SJSA1 (cell line): ENCODE measurements at places on chromosomes 6 and 20.

GRCh38 chr6:168447282-168447681, 6.3 kb downstream of the SMOC2 start:
- no peak for DNase-seq

DNA sequence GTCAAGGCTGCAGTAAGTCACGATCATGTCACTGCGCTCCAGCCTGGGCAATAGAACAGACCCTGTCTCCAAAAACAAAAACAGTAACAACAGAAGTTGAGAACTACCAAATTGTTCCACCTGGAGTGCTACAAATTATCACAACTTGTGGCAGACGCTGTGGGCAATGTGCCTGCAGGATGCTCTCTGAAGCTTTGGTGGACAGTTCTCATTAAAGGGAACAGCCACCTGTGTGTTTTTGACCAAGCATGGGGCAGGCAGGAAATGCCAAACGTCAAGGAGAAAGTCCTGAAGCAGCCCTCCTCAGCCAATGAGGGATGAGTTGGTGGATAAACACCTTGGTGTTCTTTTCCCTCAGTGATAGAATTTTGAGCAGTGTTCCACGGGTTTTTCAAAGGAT, 15.8 kb downstream of the COX4I2 start:
- no peak for DNase-seq

DNA sequence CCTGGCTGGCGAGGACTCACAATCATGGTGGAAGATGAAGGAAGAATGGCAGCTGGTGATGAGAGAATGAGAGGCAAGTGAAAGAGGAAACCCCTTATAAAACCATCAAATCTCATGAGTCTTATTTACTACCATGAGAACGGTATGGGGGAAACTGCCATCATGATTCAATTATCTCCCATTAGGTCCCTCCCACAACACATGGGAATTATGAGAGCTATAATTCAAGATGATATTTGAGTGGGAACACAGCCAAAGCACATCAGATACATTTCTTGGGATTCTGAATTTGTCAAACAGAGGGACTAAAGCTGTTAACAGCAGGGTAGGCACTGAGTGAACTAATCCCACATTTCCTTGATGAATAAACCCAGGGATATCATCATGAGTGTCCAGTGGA, 116.2 kb upstream of the PLCB4 start:
- no peak for DNase-seq

DNA sequence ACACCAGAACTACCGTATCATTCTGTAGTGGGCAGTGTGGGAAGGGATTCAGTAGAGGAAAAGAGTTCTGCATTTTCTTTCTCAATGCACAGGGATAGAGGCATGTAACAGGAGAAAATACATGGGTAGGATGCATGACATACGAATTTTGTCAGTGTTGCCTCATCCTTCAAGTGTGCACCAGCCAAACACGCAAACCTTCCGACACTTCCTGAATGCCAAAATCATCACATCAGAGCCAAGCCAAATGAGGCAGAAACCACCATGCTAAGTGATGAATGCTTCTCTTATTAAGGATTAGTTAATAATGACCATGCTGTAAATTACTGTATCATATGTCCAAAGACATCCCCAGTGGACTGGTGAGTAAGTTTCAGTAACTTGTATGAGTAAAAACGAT, 27.3 kb downstream of the RAMACL start:
- DNase-seq = no peak

GRCh38 chr20:14622796-14623195, 285.4 kb upstream of the FLRT3 start:
- DNase-seq = no peak

DNA sequence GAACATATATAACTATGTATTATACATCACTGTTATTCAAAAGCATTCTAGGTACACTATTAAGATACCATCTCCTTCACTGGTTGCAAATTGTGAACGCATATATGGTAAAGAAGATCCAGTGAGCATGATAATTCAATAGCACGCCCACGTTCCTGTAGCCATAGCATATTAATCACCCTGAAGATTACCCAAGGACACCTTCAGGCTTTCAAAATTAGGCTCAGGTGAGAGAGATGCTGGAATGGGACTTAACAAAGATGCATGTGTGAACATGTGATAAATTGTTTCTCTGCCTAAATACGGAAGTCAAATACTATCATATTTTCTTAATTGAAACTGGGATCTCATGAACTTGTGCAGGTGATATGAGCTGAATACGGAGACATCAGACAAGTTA, 303.5 kb downstream of the PTPRK start:
- DNase-seq = no peak

DNA sequence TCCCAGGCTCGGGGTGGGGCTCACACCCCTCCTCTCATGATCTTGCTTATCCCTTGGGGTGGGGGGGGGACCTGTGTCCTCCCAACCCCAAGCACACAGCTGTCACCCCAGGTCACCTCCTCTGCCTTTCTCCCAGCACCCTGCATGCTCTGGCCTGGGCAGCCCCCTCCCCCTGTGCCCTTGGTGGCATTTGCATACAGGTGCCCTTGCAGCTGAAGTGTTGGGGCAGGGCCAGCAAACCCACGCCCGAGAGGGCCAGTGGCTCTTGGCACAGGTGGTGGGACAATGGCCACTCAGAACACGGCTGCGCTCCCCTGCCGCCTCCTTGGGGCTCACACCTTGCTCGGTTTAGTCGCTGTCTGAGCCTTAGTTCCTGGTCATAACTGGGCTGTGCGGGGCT, 11.3 kb upstream of the MYT1 start:
- DNase-seq = no peak

DNA sequence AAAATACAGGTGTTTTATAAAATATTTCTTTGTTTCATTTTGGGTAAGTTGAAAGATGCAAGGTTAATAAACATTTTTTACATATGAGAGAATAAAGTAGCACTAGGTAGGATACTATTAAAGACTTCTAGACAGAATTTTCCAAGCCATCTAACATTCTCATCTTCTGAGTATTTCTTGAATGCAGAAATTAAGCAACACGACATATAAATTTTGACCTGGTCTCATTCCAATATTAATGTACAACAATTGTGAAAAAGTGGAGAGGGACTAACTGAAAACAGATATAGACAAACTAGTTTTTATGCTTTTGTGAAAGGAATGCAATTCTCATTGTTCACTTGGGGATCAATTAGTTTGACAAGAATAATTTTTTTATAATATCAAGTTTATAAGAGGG, 11.5 kb upstream of the FOXO3 start:
- DNase-seq = no peak

DNA sequence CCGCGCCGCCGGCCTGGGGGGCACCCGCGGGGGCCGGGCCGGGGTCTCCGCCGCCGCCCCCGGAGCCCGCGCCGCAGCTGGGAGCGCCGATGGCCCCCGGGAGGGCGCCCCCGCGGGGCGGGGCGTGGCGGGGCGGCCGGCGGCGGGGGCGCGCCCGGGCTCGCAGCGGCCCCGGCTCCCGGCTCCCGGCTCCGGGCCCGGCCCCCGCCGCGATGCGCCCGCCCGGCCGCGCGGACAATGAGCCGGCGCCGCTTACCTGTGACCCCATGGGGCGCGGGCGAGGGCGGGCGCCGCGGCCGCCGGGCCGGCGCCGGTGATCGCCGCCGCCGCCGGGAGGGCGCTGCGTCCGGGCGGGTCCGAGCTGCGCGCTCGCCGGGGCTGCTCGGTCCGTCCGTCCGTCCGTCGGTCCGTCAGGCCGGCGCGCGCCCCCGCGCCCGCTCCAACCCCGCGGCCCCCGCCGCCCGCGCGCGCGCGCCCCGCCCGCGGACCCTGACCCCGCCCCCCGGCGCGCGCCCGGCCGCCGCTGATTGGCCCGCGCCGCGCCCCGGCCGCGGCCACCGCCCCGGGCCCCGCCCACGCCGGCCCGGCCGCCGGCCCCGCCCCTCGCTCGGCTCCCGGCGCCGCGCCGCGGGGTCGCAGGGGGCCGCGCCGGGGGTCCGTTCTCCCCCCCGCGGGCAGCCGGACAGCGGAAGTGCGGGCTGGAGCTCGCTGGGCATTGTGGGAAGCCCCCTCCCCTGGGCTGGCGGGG, at the start of gene ZBTB46:
TSS of gene ZBTB46 (minus strand) at position 424 of the 748 bp plus-strand sequence. CDS start 40,507 bp downstream, outside the sequence.
- DNase-seq = no peak

DNA sequence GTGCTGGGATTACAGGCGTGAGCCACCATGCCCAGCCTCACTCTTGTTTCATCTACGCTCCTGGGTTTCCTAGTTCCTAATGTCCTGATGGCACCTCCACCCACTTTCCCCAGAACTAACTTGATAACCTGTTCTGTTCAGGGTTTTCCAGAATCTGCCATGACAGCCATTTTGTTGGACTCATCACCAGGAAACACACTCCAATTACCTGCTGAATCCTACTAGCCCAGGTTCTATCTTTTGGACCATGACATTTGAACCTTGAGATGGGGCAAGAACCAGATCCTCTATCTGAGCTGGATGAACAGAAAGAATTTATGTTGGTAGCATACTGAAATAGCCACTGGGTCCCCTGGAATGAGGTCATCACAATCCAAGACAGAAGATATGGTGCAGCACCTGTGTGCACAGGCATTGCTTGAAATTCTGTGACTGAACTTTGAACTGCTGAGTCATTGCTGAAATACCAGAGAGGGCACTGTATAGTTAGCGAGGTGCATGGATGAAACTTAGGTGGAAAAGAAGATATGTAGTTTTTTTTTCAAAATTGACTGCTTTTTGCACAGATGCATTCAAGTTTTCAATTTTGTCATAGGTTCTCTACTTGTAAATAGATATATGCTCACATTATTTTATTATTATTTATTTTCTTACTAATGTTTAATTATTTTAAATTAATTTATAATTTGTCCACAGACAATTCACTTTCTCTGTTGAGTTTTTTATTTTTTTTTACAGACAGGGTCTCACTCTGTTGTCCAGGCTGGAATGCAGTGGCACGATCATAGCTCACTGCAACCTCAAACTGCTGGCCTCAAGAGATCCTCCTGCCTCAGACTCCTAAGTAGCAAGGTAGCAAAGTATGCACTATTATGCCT, 42.8 kb upstream of the TASP1 start:
- DNase-seq = no peak

- no peak for DNase-seq
These were observed 12.7 kb downstream of the FAM217A start for GRCh38 chr6:4066029-4066755.

DNA sequence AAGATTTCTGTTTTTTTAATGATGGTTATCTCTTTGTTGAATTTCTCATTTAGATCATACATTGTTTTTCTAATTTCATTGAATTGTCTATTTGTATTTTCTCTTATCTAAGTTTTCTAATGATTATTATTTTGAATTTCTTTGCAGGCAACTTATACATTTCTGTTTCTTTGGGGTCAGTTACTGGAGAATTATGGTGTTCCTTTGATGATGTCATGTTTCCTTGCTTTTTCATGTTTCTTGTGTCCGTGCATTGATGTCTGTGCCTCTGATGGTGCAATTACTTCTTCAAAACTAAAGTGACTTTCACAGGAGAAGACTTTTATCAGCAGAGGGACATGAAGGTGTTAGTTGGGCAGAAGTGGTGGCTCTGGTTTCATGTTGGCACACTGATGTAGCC, 270.7 kb upstream of the MOCS1 start:
- no peak for DNase-seq

DNA sequence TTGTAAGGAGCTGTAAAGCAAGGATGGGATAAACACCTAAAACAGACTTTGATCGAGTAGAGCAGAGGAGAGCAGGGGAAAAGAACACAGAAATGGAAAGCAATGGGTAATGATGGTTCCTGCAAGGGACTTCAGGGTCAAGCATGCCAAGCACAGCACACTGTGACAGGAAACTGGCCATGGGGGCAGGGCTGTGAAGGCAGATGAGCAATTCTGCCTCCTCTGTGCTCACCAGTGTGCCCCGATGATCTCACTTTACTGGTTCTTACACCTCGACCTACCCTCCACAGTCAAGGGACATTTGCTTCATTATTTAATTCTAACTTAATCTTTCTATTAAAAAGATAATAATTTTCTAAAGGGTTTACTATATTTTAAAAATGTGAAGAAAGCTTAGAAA, 21.6 kb upstream of the MYB start:
- no peak for DNase-seq

GRCh38 chr6:102197211-102197610, 803.7 kb downstream of the GRIK2 start:
- DNase-seq = no peak

DNA sequence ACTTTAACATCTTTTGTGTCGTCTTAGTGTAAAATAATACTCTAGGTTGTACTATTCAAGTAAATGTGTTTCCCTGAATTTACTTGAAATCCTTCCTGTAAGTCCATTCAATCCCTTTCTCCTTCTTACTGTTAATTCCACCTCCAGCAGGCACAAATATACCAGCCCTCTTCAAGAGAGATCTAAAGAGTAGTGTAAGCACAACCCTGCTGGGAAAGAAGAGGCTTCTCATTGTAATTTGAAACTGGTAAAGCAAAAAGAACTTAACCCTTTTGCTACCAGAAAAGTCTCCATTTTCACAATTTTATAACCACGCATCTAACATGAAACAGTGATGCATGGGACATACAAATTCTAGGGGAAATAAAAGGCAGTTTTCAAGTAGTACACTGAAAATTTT, at the start of gene BMP5:
TSS of gene BMP5 (minus strand) at position 191 of the 400 bp plus-strand sequence. CDS start 725 bp downstream, outside the sequence.
- DNase-seq = no peak
